NCI-H1417 (cell line): ENCODE measurements at places on chromosomes 3 and 15.

DNA sequence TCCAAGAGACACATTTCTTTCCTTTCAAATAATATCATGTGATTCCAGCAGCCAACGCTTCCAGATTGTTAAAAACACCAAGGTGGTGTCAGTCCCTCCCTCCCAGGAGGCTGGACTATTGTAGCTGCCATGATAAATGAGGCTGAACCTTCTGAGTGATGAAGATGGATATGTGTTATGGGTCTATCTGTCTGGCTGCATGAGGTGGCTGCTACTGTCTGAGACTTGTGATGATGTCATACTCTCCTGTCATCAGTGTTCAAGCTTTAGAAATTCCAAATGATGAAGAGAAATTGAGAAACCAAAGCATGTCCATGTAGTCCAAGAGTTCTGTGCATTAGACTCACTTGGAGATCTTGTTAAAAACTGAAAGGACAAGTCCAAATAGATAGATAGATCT is 683.0 kb downstream of the NTRK3 start:
- no peak for DNase-seq

- DNase-seq, result no peak
Measured at GRCh38 chr3:60399861-60400845, 851.1 kb downstream of the FHIT start.

GRCh38 chr3:107769882-107770281 is 247.1 kb downstream of the BBX start:
- no peak for DNase-seq

DNA sequence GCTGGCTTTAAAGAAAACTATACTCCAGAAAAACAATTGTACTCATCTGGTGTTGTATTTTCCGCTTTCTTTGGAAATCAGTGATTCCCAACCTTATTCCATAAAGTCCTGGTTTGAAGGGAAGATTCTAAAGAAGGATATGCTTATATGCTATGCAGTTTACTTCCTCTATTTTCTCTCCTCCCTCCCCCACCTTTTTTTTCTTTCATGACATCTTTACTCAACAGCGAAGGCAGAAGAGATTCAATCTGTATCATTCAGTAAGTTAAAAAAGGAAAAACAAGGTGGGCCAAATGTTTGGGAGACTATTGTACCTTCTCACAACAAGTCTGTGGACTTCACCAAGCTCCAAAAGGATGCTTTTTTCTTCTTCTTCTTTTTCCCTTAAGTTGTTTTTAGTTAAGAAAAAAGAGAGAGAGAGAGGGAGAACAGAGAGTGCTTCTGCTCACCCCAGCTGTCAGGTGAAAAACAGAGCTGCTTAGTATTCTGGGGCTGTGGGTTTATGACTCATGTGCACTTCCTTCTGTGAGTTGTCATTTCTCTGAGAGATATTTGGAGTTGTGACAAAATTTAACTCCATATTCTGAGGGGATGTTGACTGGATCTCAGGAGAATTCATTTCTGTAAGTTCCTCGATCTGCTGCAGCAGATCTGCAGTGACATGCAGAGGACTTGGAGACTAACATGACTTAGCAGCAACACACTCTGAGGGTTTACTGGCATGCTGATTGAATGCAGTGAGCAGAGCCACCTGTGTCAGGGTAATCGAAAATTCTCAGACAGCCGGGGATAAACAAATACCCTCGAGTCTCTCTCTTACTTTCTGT is 70.7 kb downstream of the SSR3 start:
- no peak for DNase-seq

GRCh38 chr15:63462088-63462487 is 42.3 kb upstream of the USP3 start:
- no peak for DNase-seq

- DNase-seq, result peak; percentile 98
Measured at GRCh38 chr3:146646261-146646660, 41.1 kb upstream of the PLSCR5 start.

DNA sequence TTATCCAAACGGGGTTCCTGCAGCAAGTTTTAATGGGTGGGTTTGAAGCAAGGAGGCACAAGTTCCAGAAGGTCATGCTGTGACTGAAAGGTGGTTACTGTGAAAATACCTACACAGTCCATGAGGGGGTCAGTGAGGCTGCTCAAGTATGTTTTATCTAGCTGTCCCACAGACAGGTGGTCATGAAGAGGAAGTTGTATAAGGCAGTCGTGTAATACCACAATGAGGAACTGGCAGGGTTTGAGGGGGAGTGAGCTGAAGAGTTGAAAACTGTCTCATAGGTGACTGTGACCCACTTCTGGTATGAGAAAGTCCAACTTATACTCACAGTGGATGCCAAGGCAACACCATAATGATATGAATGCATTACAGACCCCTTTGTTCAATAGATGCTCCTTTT is 856.8 kb downstream of the OTOL1 start:
- no peak for DNase-seq

- DNase-seq, result no peak
Measured at GRCh38 chr3:187465503-187465902, 97.3 kb downstream of the RTP4 start.

GRCh38 chr3:126851934-126852333 is 131.0 kb upstream of the PLXNA1 start:
- DNase-seq, result no peak

DNA sequence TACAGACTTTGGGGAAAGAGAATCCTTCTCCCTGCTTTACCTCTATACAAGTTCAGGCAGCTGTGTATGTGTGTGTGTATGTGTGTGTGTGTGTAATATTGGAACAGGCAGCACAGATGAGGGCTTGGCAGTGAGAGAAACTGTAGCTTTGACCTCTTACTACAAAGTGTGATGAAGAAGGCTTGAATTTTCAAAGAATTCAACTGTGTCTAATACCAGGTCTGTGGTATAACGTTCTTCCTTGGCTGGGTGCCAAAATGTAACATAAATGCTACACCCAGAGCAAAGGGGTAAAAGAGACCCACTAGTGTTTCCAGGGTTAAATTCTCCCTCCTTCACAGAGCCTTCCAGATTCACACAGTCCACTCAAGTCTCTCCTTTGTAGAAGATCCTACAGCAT is 51.1 kb downstream of the CHST2 start:
- no peak for DNase-seq

DNA sequence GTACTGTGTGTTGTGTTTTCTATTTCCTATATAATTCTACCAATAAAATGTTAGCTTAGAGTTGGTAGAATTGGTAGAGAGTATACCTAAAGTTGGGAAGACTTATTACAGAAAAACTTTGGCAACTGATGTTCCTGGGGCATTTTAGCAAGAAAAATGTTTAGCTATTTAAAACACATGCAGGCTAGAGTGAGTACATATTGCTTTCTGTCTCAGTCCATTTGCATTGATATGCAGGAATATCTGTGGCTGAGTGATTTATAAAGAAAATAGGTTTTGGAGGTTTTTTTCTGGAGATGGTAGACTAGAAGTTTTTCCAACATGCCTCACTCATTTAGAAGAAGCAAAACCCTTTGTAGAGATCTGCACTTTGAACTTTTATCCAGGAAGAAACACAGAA is 30.4 kb upstream of the OR5K1 start:
- DNase-seq, result no peak

GRCh38 chr3:77319711-77320110 is 279.8 kb downstream of the ROBO2 start:
- DNase-seq, result no peak

GRCh38 chr15:94793641-94794040 is 562.3 kb downstream of the MCTP2 start:
- peak; percentile 16 for DNase-seq

GRCh38 chr3:167148136-167148535 is 232.0 kb downstream of the ZBBX start:
- DNase-seq, result no peak
